Activated T-cell treated with anti-CD3 and anti-CD28 coated beads, Interleukin-2, amount 50 U/mL, for 72 hours (primary cell): ENCODE measurements at places on chromosomes 13 and 19.

DNA sequence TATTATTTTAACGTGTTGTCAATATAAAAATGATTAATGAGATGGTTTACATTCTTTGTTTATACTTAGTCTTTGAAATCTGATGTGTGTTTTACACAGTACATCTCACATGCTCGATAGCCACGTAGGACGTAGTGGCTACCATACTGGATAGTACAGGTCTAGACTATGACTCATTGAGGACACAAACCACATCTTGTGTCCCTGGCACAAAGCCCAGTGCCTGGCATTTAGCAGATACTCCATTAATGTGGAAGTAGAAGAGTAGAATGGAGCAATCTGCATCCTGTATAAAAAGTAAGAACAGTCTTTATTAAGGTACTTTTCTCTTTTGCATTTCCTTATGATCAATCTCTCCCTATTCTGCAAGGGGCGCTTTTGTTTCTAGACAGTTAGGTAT is 49.0 kb upstream of the FRY start:
- DNase-seq, result no peak

- DNase-seq, result no peak
Observed at GRCh38 chr13:72462726-72463125, 264.7 kb downstream of the MZT1 start.

- DNase-seq, result no peak
Observed at GRCh38 chr13:112182846-112183531, 116.0 kb downstream of the SOX1 start.

DNA sequence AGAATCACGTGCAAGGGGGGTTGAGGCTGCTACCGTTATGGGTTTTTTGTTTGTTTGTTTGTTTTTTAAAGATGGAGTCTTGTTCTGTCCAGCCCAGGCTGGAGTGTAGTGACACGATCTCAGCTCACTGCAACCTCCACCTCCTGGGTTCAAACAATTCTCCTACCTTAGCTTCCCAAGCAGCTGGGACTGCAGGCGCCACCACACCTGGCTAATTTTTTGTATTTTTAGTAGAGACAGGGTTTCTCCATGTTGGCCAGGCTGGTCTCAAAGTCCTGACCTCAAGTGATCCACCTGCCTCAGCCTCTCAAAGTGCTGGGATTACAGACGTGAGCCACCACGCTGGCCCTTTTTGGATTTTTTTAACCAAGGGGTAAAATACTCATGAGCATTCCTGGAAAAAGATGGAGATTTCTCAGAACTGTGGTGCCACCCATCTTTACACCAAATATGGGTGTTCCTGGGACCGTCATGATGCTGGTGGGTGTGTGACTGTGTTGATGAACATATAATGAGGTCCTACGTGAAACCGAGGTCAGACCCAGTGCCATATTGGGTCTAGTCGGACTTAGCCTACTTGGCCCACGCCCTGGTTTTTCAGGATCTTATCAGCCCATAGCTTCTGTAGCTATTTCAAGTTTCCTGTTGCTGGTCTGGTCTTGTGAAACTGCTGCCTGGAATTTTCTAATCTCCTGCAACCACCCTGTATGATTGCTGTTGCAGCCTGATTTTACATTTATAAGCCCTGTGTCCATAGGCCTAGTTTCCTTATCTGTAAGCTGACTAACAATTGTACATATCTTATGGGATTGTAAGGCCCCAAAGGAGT is 6.2 kb downstream of the PPP1R15A start:
- peak; percentile 37 for DNase-seq

DNA sequence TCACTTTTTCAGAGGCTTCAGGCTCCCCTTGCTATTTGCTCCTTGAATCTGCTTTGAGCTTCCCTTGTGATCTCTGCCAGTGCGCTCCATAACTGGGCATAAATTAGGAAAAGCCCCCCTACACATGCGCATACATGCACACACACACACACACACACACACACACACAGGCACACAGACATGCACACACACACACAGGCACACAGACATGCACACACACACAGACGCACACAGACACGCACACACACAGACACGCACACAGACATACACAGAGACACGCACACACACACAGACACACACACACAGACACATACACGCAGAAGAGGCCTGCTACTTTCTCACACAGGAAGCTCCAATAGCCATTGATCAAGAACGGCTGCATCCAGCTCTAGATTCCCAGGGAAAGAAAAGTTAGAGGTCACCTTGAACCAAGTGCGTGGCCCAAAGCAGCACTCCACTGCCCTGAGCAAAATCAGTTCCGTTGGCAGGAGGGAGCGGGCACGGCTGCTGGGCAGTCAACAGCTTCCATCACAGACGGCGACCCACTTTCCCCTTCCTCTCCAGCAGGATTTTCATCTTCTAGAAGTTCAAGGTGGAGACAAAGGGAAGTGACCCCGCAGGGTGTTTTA is 145.6 kb downstream of the DPF1 start:
- no peak for DNase-seq

DNA sequence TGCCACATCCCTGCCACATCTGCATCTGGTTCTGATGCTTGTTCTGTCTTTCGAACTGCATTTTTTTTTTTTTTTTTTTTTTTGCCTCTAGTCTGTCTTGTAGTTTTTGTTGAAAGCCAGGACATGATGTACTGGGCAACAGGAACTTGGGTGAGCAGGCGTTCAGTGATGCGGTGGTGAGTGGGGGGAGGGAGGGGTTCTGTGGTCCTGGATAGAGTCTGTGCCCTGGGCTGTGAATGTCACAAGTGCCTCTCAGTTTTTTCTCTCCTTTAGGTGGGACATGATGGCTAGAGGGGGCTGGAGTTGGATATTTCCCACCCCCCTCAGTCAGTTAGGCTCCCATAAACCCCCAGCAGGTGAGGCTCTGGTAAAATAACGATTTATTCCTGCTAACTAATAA is 3.5 kb downstream of the CEACAM4 start:
- no peak for DNase-seq

DNA sequence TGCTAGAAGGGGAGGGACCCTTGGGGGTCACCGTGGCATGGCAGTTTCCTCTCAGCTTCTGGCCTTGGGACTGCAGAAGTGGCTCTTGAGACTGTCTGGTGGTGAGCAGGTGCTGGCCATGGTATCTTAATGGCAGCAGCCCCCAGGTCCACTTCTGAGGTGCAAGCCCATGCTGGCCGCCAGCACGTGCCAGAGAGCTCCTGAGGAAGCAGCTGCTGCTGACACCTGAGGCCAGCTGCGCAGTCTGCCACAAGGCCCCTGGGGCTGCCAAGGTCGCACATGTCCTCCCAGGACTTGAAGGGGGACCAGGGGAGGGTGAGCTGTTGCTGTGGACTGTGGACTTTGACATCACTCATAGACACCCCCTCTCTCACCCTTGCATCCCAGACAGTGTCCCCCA is 48.0 kb downstream of the NFIX start:
- no peak for DNase-seq

GRCh38 chr19:49333418-49333805 is 1.8 kb upstream of the CD37 start:
- DNase-seq, result no peak

GRCh38 chr13:58376349-58376748 is 744.8 kb downstream of the PCDH17 start:
- DNase-seq, result no peak

GRCh38 chr13:31947506-31947905 is 84.1 kb upstream of the FRY start:
- no peak for DNase-seq

GRCh38 chr19:4136680-4137088 is 12.8 kb upstream of the MAP2K2 start:
- DNase-seq, result no peak

GRCh38 chr13:113216254-113217048 is 7.0 kb downstream of the CUL4A start:
- DNase-seq, result no peak

DNA sequence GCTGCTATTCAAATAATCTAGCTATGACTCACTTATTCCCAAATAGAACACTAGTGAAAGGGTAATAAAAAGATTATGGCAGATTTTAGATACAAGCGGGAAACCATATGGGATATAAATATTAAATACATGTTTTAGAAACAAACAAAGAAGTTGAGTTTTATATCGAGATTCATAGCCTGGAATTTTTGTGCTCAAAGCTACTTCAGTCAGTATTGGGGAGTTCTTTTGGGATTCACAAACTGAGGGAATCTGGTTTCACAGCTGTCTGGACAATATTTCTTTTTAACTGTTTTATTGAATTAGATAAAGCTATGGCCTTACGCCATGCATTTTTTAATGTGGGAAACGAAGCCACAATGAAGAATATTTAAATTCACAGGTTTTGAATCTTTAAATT is 257.1 kb upstream of the PCDH20 start:
- DNase-seq, result no peak

GRCh38 chr13:80121038-80121437 is 219.9 kb downstream of the SPRY2 start:
- no peak for DNase-seq

GRCh38 chr19:6070720-6071485 is 39.4 kb downstream of the RFX2 start:
- DNase-seq, result no peak

DNA sequence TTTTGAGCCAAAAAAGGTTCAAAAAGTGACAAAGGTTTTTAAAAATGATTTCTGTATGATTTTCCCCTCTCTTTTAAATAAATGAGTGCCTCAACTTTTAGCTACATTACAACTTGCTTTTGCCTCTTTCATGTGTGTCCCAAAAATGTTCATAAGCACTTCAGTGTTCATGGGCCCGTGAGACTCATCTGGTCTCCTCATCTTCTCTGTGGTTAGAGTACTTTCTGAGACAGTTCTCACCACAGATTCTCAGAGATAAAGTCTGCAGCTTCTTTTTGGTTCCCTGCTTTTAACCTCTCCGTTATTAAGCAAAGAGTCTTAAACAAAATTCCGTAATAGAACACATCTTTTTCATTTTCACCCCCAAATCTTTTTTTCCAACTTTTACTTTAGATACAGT is 156.9 kb downstream of the DLEU7 start:
- no peak for DNase-seq

- no peak for DNase-seq
Observed at GRCh38 chr19:17213334-17213733, 1.8 kb upstream of the USE1 start.

GRCh38 chr13:52896827-52897659 is 48.6 kb upstream of the PCDH8 start:
- peak; percentile 4 for DNase-seq

- no peak for DNase-seq
Observed at GRCh38 chr13:44051918-44052675, 172.4 kb downstream of the LACC1 start.

GRCh38 chr19:44430956-44431355 is 17.3 kb downstream of the ZNF229 start:
- DNase-seq, result no peak

- DNase-seq, result no peak
Observed at GRCh38 chr13:70580825-70581224, 472.6 kb upstream of the KLHL1 start.

GRCh38 chr19:10104665-10105508 is 1.3 kb upstream of the PPAN start:
- DNase-seq, result peak; percentile 83

GRCh38 chr13:57114945-57115344 is 25.8 kb upstream of the PRR20A start:
- no peak for DNase-seq

- no peak for DNase-seq
Observed at GRCh38 chr19:40589591-40590429, 11.4 kb upstream of the LTBP4 start.

DNA sequence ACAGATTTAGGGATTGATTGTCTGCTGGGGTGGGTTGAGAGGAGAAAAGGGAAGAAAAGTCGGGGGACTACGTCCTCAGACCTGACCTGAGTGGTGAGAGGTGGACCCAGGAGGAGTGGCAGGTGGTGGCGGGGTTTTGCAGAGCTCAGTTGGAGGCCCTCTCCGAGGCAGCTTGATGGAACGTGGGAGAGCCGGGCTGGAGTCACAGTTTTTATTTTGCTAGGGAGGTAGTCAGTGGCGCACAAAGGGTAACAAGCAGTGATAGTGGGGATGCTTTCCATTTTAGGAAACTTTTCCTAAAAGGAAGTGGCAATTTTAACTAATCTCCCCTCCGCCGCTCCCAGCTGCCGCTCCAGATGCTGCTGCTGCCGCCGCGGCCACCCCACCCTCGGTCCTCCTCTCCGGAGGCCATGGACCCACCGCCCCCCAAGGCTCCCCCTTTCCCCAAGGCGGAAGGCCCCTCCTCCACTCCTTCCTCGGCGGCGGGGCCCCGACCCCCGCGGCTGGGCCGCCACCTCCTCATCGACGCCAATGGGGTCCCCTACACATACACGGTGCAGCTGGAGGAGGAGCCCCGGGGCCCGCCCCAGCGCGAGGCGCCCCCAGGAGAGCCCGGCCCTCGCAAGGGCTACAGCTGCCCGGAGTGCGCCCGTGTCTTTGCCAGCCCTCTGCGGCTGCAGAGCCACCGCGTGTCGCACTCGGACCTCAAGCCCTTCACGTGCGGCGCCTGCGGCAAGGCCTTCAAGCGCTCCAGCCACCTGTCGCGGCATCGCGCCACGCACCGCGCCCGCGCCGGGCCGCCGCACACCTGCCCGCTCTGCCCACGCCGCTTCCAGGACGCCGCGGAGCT is 1.1 kb upstream of the ZNF581 start:
- DNase-seq, result no peak

- no peak for DNase-seq
Observed at GRCh38 chr19:53147645-53148044, 11.2 kb downstream of the ZNF347 start.

- no peak for DNase-seq
Observed at GRCh38 chr13:60869225-60869624, 472.2 kb downstream of the TDRD3 start.
